ENCODE measurements at places on chromosomes 7 and 10. TPM values are rescaled to one million over a fixed set of nuclear protein-coding genes. Genes with fewer than 3 reads are reported as not detected.

DNA sequence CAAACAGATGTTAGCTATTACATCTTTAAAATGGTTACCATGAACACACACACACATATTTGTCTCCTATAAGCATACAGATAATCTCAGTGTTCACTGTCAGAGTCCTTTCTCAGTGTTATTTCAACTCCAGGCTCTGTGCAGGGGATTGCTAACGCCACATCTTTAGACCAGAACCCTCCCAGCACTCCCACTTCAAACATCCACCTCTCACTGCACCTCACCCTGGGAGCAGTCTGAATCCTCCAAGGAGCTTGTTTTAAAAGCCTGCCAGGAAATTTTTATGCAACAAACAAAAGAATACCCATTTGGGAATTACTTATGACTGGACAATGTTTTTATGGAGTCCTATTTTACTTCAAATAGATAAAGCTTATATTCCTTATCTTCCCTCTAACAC lies 107.4 kb downstream of the PARD3 start:
- DNase-seq: no peak

PLXNA4 gene
- 3.3 TPM for total RNA-seq

DNA sequence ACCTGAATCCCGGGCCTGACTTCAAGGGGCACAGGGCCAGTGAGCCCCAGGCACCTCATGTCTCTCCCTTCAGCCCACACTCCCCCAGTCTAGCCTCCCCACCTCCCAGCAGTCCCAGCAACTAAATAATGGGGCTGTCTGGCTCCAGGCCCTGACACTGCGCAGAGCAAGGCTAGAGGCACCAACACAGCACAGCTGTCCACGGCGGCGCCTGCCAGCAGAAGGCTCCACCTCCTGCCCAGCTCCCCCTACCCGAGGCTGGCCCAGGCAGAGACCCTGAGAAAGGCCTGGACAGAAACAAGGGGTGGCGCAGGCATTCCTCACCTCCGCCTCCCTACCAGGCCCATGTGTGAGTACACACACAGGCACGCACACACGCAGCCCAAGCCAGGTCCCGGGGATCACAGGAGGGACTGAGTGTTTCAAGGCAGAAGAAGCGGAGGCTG lies 6.1 kb downstream of the KCNH2 start:
- peak; percentile 11 for DNase-seq

DNA sequence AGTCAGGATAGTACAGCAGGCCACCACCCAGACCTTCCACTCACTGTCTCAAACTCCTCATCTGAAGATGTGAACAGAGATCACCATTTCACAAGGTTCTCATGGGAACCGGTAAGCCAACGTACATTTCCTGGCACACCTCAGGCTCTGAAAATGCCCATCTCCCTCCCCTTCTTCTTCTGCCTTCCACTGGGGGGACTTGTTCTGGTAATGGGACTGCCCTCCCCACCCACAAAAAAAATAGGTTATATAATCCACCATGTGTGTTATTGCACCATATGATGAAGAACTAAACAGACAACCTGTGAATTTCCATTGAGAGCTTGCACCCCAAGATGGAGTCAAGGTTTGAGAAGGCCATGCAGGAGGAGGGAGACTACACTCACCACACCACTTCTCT lies 42.1 kb upstream of the IKZF1 start:
- DNase-seq: no peak

SHTN1 gene
- 25.3 TPM for total RNA-seq

DNA sequence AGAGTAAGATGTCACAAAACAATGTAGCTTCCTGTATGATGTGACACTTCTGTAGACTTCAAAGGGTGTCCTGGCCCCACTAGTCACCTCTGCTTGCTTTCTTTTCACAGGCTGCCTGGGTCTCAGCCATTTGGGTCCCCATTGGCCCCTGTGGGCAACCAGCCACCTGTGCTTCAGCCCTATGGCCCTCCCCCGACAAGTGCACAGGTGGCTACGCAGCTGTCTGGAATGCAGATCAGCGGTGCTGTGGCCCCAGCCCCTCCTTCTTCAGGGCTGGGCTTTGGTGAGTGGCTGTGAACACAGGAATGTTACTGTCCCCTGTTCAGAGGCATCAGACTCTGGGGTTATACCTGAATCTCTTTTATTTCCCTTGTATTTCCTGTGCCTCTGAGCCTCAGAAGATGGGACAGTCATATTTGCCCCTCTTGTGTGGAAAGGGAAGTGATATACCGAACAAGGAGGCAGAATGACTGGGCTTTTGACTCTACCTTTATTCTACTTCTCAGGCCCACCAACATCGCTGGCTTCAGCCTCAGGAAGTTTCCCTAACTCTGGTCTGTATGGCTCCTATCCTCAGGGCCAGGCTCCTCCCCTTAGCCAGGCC lies 15.4 kb downstream of the SEC24C start:
- DNase-seq: no peak

GRCh38 chr7:121294448-121294992 lies 34.3 kb upstream of the WNT16 start:
- no peak for DNase-seq

- DNase-seq: no peak
These were observed 1289.0 kb upstream of the AUTS2 start for GRCh38 chr7:68309271-68309670.

- no peak for DNase-seq
These were observed 41.9 kb upstream of the ACSL5 start for GRCh38 chr10:112332022-112332421.

- DNase-seq: peak; percentile 14
These were observed 227.4 kb upstream of the KAT6B start for GRCh38 chr10:74598891-74599566.

GPNMB gene
- total RNA-seq: 0.91 TPM

DNA sequence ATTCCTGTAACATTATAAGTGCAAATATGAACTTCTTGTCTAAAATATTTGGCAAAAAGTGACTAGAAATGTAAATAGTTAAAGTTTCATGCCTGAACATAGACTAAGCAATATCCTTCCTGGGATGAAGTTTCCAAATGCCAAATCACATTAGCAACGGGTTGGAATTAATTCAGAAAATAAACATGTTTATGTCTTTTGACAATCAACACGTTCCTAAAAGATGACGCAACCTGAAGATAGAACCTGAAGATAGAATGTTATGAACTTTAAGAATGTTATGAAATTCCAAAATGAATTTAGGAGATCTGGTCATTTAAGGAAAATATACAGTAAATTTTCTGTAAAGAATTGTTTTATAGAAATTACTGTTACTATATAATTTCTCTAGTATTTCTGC lies 9.2 kb downstream of the LAMB4 start:
- DNase-seq: no peak

CCDC201 gene
- not detected for total RNA-seq

ZKSCAN1 gene
- 70.8 TPM for total RNA-seq

- DNase-seq: no peak
These were observed 117.9 kb upstream of the TMEM168 start for GRCh38 chr7:112908086-112908485.

GRCh38 chr7:53191191-53191695 lies 155.8 kb downstream of the POM121L12 start:
- no peak for DNase-seq

RNF32 gene
- total RNA-seq: 2.7 TPM

- peak; percentile 87 for DNase-seq
These were observed 187.8 kb downstream of the GNAT3 start for GRCh38 chr7:80324032-80324431.

DNA sequence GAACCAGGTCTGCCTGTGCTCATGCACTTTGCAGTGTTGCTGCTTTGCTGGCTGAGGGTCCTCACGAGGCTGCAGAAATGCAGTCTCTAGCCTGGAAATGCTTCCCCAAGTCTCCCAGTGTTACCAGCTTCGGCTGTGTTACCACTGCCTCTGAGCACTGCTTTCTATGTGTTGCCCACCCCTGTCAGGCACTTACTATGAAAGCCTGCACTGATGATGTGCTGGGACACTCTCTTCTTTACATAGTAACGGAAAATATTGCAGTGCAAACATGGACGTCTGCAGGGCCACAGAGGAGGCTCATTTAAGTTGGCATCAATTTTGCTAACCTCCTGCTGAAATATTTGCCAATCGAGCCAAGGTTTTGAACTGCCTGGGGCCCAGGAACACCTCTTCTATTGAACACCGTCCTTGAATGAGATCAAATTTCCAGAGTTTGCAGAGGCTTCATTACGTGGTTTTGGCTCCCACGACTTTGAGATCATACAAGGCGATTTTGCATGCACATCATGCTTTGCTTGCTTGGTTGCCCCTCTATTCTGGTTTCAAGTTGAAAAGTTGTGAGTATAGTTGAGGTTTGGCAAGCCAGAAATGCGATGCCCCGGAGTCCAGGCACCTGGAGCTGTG lies 404.7 kb upstream of the PODXL start:
- DNase-seq: no peak

DNA sequence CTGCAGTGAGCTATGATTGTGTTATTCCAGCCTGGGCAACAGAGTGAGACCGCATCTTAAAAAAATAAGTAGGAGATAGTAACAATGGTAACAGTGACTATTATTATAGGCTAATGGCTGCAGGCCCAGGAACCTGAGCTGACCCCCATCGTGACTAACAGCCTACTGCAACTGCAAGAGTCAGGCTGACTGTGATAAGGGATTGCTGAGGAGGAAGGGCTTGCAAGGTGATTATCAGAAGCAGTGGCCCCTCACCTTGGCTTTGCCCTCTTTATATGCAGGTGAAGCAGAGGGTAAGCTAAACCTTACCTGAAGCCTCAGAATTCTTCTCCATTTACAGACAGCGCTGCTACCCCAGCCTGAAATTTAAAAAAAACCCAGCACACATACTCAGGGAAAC lies 83.9 kb upstream of the SDK1 start:
- DNase-seq: peak; percentile 69

Measured in astrocyte (in vitro differentiated cells and primary cell).